ENCODE measurements at places on chromosomes 1 and 21.

GRCh38 chr1:5428351-5428750 lies 563.9 kb downstream of the NPHP4 start:
- no peak for DNase-seq

- DNase-seq: no peak
Observed at GRCh38 chr1:234108921-234109320, 204.4 kb downstream of the SLC35F3 start.

- DNase-seq: no peak
Observed at GRCh38 chr1:56052041-56052440, 527.3 kb downstream of the PLPP3 start.

GRCh38 chr1:41716188-41717130 lies 202.3 kb downstream of the HIVEP3 start:
- DNase-seq: no peak

DNA sequence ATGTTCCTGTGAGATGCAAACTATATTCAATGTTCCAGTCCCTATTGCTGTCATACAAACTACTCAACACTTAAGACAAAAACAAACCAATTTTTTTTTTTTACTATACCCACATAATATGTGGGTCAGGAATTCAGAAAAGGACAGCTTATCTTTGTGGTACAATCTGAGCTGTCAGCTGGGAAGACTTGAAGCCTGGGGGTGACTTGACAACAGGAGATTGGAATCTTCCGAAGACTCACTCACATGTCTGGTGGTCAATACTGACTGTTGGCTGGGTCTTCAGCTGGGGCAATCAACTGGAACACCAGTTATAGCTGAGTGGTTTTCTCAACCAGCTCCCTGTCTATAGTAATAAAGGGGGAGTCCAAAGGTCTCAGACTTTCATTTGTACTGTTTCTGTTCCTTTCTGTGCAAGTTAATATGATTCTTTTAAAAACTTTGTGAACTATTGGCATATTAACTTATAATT lies 81.7 kb upstream of the ATP1B1 start:
- DNase-seq: no peak

DNA sequence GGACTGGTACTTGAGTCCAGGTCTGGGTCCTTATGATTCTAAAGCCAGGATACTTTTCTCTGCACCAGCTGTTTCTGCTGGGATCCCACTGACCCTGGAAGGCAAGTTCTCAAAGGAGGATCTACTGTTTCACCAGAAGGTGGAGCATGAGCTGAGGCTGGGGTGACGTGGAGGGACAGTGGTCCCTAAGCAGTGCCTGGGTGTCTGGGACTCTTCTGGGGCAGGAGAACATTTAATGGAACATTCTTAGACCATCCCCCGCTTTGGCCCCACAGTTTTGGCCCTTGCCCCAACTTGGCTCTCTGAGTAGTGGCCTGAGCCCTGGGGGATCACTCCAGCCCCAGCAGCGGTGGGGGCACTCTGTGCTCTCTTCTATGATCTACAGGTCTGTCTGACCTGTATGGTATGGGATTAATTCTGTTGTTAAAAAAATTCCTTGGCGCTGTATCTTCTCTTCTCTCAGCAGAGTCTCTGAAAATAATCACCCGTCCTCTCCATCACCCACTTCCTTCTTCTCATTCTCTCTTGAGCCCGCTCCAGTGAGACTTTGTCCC lies 60.3 kb upstream of the CSF3R start:
- DNase-seq: no peak

DNA sequence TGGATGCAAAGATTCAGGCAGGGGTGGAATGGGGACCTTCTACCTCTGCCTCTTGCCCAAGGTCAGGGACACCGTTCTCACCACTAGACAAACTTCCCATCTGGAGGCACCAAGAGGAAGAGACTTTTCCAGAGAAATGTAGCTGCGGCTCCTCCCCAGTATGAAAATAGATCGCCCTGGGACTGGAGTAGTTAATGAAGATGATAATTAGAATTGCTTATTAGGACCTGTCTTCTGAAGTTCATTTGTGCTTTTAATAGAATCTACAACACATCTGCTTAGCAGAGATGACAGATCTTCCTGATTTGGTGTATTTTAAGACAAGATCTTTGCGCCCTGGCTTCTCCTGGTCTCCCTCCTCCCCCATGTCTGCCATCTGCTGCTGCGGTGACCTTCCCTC lies 266.6 kb downstream of the KAZN start:
- DNase-seq: no peak

- no peak for DNase-seq
Observed at GRCh38 chr1:147612366-147612765, 58.0 kb downstream of the ACP6 start.
